ENCODE measurements at places on chromosomes 4 and X. TPM values are rescaled to one million over a fixed set of nuclear protein-coding genes. Genes with fewer than 3 reads are reported as not detected.

DNA sequence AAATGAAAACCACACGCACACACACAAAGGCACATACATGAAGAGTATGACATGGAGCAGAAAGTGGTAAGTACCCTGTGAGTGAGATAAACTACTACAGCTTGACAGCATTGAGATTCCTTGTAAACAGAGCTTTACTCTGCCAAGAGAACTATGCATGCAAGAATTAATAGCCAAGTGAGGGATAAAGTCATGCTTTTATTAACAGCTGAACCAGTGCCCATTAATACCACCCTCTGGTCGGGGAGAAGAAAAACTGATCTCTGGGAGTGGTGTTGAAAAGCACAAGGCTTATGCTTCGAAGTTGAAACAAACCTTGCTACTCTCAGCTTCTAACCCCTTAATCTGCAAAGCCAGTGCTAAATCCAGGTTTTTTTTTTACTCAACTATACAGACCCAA, 95.9 kb upstream of the C1QTNF7 start:
- no peak for DNase-seq

DNA sequence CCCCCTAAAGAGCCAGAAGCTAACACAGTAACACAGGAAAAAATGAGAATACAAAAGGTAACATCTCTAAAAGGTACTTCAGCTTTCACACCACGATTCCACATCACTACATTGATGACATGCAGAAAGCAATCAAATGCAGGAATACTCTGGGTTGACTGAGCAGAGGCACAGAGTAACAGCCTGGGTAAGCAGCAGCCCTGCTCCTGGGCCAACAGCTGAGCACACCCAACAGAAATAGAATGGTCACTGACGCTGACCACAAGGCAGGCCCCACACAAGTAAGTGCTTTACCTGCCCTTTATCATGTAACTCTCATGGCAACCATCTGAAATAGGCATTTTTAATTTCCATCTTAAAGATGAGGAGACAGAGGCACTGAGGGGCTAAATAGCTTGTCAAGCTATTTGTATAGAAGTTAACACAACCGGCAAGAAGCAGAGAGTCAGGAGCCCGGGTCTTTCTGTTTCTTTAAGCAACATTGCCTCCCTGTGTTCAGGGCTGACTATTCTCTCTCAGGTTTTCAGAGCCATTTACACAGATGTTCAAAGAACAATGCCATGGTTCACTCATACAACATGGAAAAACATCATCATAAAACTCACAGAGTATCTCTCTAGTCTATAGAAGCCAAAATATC, 168.9 kb downstream of the ZNF674 start:
- DNase-seq = no peak

- DNase-seq = no peak
These were observed 137.9 kb upstream of the ZXDB start for GRCh38 chrX:57453901-57454300.

DNA sequence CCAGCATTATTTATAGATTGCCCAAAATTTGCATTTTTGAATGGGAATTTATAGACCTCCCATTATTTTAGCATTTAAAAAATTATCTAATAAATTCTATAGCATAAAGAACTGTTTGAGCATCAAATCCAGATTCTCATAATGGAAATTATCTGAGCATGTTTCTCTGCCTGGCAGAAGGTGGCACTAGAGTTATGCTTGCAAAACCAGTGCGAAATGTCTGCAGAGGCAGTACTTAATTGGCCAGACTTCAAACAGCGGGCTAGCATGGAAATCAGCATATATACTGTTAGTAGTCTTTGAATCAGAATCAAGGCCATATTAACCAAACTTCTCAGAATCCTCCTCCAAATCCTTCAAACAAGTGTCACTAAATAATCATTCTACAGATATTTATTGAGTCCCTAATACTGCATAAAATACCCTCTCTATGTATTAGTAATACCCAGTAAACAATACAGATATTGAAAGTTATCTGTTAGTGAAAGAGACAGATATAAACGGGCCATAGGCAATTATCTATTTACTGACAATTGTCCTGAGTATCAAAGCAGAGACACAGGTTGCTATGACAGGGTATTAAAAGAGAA, 78.7 kb upstream of the DCLK2 start:
- DNase-seq = no peak

- no peak for DNase-seq
These were observed 332.1 kb downstream of the ARAP2 start for GRCh38 chr4:35912174-35912573.

DNA sequence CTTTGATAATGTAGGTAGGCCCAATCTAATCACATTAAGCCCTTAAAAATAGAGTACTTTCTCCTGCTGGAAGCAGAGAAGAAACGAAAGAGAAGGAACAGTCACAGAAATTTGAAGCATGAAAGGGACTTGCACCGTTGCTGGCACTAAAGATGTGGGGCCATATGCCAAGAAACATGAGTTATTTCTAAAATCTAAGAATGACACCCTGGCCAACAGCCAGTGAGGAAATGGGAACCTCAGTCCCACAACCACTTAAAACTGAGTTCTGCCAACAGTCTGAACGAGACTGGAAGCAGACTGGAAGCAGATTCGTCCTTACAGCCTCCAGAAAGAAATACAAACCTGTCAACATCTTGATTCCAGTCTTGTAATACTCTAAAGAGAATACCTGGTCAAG, 70.1 kb downstream of the CENPC start:
- DNase-seq = no peak

- no peak for DNase-seq
These were observed 235.3 kb upstream of the SFRP2 start for GRCh38 chr4:154024097-154024694.

The NSG1 gene
- total RNA-seq = not detected

The ADH6 gene
- not detected for total RNA-seq
